ENCODE measurements at places on chromosomes 16 and 17.
A peak's percentile ranks its signal among the peaks of the same experiment; 100 is the strongest.

DNA sequence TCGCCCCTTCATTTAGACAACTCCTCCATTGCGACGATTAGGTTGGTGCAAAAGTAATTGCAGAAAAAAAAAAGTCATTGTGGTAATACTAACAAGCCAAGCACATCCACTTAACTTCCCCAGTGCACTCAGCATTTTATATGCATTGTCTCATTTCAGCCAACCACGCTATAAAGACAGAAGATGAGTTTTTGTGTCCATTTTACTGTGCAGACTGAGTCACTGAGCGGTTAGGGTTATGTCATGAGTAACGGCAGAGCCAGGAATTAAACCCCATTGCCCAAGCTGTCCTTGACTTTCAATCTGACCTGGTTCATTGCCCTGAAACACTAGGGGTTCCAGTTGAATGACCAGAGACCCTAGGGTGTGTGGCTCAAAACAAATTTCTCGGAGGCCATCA lies 218.7 kb downstream of the XYLT1 start:
- no peak for DNase-seq

GRCh38 chr16:12664164-12664733 lies 139.4 kb downstream of the CPPED1 start:
- no peak for DNase-seq

DNA sequence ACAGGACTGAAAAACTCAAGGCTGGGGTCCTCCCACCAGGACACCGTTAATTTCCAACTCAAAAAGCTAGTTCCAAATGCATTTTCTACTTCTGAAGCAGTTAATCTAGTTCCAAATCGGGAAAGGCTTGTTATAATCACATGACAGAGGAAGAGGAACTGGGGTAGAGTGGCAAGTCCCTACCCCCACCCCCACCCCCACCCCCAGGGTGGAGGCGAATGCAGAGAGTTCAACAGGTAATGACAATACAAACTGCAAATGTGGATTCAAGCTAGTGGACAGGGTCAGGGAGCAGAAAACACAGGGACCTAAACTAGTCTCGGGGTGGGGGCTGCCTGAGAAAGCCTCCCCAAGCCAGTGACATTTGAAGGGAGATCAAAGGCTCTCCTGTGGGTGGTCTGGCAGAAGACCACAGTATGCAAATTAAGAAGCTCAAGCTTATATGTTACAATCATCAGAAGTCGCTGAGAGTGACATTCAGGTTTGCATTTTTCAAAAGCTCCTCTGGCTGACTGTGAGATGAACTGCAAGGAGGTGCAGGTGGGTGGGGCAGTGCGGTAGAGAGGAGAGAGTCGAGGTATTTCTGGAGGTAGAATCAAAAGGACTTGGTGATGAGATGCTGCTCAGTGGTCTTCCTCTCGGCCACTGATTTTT lies 56.4 kb upstream of the SLC25A19 start:
- DNase-seq = no peak

DNA sequence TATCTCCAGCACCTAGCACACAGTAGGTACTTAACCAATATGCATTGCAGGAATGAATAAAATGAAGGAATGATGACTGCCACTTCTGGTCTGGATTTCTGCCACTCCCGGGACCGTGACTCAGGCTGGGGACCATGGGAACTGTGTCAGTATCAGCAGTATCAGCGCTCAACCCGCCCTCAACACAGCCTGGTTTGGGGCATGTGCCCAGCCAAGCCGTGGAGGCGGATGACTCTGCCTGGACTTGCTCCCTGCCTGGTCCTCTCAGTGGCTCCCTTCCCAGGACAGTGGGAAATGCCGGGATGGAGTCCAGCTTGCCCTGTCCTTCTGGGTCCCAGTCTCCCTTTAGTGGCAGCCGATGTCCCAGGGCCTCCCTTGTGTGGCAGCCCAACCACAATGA lies 55.1 kb downstream of the SRCIN1 start:
- DNase-seq = peak; percentile 13

- DNase-seq = no peak
Measured at GRCh38 chr17:62727916-62728672, 80.0 kb downstream of the MARCHF10 start.

- DNase-seq = no peak
Measured at GRCh38 chr17:76327696-76328095, 19.6 kb upstream of the QRICH2 start.

DNA sequence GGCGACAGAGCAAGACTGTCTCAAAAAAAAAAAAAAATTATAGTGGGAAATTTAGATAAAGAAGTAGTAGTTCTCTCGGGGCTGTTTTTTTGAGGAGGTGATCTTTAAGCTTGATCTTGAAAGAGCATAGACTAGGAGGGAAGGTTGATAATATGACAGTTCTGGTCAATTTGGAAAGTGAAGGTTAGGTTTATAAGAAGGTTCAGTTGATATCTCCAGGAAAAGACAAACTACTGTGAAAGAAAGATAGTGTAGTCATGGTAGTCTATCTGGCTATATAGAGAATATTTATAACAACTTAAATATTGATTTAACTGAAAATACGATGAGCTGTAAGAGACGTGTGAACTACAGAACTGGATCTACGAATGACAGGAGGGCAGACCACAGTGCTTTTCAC lies 3.1 kb downstream of the ATF7IP2 start:
- DNase-seq = no peak

DNA sequence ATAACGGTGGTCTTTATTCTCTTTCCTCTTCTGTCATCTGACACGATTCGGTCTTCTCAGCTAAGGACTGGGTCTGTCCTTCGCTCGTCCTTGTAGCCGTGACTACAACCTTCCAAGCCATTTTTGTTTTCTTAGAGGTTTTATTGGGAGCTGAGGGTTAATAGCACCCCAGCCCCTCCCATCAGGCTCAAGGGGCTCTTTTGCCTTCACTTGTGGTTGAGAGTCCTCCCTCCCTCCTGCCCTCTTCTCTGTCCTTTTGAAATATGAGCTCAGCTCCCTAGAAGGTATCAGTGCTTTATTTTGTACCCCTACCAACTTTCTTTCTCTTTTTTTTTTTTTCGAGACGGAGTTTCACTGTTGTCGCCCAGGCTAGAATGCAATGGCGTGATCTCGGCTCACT lies 24.7 kb downstream of the SOCS3 start:
- DNase-seq = no peak

- DNase-seq = no peak
Measured at GRCh38 chr17:57678393-57678792, 66.7 kb downstream of the CCDC182 start.

DNA sequence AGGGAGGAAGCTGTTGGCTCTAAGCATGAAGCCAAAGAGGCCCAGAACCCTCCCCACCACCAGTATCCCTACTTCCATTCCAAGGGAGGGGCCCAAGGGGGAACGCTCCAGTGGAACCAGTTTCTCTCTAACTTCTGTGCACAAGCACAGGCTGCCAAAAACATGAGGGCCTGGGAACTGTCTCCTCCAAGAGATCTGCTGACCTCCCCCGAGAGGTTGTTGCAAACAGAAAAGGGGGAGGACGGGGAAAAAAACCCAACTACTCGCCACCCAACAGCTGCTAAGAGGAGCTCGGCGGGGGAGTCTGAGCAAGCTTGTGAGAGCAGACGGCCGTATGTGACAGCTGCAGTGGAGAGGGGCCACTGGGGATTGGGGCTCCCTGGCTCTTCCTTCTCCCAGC lies 15.7 kb upstream of the SLC35B1 start:
- no peak for DNase-seq

- peak; percentile 82 for DNase-seq
Measured at GRCh38 chr17:39132192-39132610, 19.2 kb downstream of the PLXDC1 start.

- DNase-seq = peak; percentile 76
Measured at GRCh38 chr16:70454222-70455034, at the start of gene FCSK. FCSK (plus strand) TSS chr16:70454595; CDS start chr16:70463191, 8,596 bp downstream.

DNA sequence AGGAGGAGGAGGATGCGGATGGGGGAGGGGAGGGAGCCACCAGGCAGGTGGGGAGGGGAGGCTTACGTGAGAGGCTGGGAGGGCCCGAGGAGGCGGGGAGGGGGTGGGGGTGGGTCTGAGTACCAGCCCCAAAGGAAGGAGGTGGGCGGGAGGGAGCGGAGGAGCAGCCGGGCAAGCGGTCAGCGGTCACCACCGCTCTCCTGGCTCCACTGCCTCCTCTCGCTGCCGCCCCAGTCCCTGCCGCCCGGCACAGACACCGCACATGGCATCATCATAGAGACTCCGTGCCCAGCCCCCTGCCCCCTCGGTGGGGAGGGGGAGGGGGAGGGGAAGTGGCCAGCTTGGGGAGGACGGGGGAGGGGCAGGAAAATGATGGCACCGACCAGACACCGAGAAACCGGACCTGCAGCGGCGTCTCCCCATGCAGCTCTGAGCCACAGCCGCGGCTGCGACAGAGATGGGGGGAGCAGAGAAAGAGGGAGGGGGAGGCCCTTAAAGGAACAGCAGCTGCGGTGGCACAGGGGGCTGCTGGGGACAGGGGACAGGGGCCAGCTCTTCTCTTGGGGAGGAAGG lies at the start of gene TLCD3B:
Gene TLCD3B (minus strand): TSS at position 431 of the 573 bp plus-strand sequence. CDS start 744 bp downstream, outside the sequence.
- DNase-seq = no peak

- DNase-seq = no peak
Measured at GRCh38 chr17:75829747-75830146, 14.5 kb downstream of the UNC13D start.

- no peak for DNase-seq
Measured at GRCh38 chr17:3685174-3685573, 10.8 kb downstream of the P2RX5 start.

- DNase-seq = no peak
Measured at GRCh38 chr16:70752426-70752825, 48.5 kb downstream of the VAC14 start.

- DNase-seq = no peak
Measured at GRCh38 chr17:29396066-29396465, 5.9 kb downstream of the TAOK1 start.

- peak; percentile 26 for DNase-seq
Measured at GRCh38 chr17:28684963-28685362, 23.0 kb downstream of the SUPT6H start.

DNA sequence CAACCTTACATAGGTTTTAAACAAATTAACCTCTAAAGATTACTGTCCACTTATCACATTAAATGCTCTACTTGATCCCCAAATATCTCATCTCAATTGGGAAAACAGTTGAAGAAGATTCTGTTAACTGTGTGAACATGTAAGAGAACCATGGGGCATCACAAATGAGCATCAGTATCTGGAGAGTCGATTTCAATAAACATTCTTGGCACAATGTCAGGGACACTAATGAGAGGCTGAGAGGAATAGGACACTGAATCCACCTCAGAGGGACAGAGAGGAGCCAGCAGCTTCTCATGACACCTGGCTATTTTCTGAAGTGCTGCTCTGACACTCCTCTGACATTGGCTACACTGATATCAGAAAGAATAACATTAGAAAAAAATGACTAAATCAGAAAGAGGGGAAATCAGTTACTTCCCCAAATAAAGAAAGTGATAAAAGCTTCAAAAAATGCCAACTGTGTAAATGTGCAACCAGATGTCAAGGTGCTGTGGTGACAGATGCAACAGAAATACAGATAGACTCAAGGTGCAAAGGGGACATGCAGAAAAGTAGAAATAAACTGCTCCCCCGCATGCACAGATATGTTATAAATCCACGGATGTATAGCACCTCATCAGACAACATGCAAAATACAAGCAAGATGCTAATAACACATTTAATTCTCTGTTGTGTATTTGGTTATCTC lies 67.4 kb downstream of the SNX11 start:
- DNase-seq = no peak

DNA sequence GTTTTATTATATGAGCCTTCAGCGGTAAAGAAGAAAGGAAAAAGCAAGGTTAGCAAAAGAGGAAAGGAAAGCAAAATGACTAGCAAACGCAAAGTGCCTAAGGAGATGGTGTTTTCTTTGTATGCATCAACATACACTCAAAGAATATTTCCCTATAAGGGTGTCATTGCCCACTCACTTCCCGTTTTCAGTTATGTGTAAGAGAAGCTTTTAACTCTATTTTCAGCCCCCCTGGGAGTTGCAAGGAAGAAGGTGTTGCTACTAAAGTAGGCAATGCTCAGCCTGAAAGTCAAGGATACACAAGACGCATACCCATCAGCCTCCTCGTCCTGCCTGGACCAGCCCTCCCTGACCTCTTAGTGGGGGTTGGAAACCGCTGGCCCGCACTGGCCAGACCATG lies 267.7 kb upstream of the ZFHX3 start:
- no peak for DNase-seq

GRCh38 chr16:2500918-2501750 lies 12.6 kb upstream of the ATP6V0C start:
- peak; percentile 53 for DNase-seq

DNA sequence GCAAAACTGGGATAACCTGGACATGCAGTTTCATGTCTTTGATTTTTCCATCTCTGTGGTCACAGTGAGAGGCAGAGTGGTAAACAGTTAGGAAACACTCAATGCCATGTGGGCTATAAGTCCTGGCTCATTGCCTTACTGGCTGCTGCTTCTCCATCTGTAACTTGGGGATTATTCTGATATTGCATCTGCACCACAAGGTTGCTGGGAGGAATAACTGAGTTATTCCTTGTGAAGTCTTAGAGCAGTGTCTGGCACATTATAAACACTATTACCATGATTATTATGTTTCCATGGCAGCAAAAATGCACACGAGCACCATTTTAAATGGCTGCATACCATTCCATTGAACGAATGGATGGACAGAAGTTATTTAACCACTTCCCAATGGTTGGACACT lies 111.7 kb upstream of the CDH5 start:
- DNase-seq = no peak

DNA sequence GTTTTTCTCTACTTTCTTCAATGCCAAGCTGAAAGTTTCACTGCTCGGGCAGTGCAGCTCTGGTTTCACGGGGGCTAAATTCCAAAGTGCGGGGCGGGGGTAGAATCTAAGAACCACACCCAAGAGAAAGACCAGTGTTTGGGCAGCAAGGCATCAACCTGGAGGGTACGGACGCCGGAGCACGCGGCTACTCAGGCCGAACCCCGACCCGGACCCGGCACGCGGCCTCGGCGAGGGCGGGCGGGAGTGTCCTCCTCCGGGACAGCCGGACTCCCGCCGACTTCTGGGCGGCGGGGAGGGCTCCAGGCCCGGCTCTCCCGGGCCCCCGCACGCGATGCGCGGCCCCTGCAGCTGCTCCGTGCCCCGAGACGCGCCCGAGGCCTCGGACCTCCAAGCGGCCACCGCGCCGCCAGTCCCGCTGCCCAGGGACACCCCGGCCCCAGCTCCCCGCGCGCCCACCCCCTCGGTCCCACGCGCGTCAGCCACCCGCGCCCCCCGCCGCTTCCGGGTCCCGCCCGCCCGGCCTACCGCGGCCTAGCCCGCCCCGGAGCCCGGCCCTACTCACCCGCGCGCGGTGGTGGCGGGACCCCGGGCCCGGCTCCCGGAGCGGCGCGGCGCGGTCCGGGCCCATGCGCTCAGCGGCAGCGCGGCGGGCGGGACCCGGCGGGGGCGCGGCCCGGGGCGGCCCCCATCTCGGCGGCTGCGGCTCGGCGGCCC lies 561 bp downstream of the AXIN1 start:
- no peak for DNase-seq

GRCh38 chr16:27161398-27161797 lies 41.9 kb upstream of the KDM8 start:
- DNase-seq = no peak

GRCh38 chr16:57514791-57515600 lies 21.4 kb downstream of the CCDC102A start:
- no peak for DNase-seq

GRCh38 chr16:73464834-73465233 lies 416.9 kb upstream of the ZFHX3 start:
- DNase-seq = no peak

- DNase-seq = no peak
Measured at GRCh38 chr16:22117609-22118008, 25.3 kb downstream of the VWA3A start.

- DNase-seq = no peak
Measured at GRCh38 chr17:19654896-19655295, 6.3 kb downstream of the ALDH3A2 start.
